T-cell (primary cell): ENCODE measurements at places on chromosomes 5 and 9. TPM values are rescaled to one million over a fixed set of nuclear protein-coding genes. Genes with fewer than 3 reads are reported as not detected.

GRCh38 chr5:118450554-118451332 lies 537.6 kb downstream of the DTWD2 start:
- H3K27me3 ChIP-seq, result no peaks in the 10 kb centered on the region
- no peak overlapping the region for H3K4me3 ChIP-seq
- H3K27ac ChIP-seq, result no peak overlapping the region
- no peaks in the 10 kb centered on the region for H3K4me1 ChIP-seq
- no peak for DNase-seq

GRCh38 chr5:52896534-52897237 lies 92.5 kb upstream of the ITGA2 start:
- no peaks in the 10 kb centered on the region for H3K4me1 ChIP-seq
- H3K36me3 ChIP-seq, result no peaks in the 10 kb centered on the region
- no peaks in the 10 kb centered on the region for H3K27me3 ChIP-seq
- DNase-seq, result no peak
- no peak overlapping the region for H3K4me3 ChIP-seq

DNA sequence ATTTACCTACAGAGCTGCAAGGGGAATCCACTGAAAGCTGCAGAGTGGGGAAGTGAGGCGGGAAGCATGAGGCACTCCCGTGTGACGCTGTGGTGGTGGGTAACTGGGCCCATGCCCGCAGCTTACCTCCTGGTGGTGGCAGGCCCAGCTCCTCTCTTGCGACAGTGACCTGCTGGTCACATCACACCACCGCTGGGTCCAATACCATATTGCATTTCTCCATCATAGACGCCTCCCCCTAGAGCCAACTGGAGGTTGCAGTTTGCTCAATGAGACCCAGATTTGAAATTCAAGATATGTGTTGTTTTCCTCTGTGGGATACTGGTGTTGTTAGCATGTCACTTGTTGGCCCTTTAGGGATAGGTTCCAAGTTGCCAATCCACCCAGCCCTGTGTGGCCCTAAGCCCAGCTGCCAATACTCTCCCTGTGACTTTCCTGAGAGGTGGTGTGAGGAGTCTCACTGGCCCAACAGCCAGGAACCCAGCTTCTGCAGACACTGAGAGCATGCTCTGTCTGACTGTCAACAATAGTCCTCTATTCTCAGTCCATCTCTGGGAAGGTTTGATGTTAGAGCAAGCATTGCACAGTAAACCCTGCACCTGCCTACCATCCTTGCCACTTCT lies 428.3 kb downstream of the GADD45G start:
- H3K4me3 ChIP-seq, result no peak overlapping the region
- H3K4me1 ChIP-seq, result no peaks in the 10 kb centered on the region
- DNase-seq, result no peak
- no peaks in the 10 kb centered on the region for H3K27me3 ChIP-seq
- no peak overlapping the region for H3K27ac ChIP-seq
- H3K36me3 ChIP-seq, result no peaks in the 10 kb centered on the region

DNA sequence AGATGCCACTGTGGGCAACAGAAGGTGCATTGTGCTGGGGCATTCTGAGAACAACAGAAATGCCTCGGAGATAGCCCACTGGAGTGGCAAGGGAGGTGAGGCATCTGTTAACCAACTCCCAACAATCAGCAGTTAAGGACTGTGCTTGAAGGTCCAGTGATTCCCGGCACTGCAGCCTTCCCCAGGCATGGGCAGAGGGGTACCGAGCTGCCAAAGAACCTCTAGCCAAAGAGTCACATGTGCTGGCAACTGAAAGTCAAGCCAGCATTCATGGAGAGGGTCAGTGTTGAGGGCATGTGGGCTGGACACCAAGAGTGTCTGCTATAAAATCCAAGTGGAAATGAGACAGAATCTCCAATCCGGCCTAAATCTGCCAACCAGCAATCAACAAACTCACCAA lies 149.6 kb downstream of the ASTN2 start:
- H3K27ac ChIP-seq, result no peak overlapping the region
- no peaks in the 10 kb centered on the region for H3K4me1 ChIP-seq
- H3K4me3 ChIP-seq, result no peak overlapping the region
- H3K36me3 ChIP-seq, result no peaks in the 10 kb centered on the region
- no peak for DNase-seq

- H3K4me1 ChIP-seq, result peaks cover 35% of the 10 kb centered on the region
- H3K36me3 ChIP-seq, result no peaks in the 10 kb centered on the region
- no peaks in the 10 kb centered on the region for H3K27me3 ChIP-seq
These were observed 10.0 kb upstream of the GRIN1 start for GRCh38 chr9:137128862-137129455.

GRCh38 chr5:115594128-115595047 lies 7.9 kb downstream of the TICAM2 start:
- H3K4me1 ChIP-seq, result no peaks in the 10 kb centered on the region
- H3K27me3 ChIP-seq, result no peaks in the 10 kb centered on the region
- no peak overlapping the region for H3K27ac ChIP-seq
- no peak for DNase-seq
- H3K36me3 ChIP-seq, result no peaks in the 10 kb centered on the region
- no peak overlapping the region for H3K4me3 ChIP-seq

DNA sequence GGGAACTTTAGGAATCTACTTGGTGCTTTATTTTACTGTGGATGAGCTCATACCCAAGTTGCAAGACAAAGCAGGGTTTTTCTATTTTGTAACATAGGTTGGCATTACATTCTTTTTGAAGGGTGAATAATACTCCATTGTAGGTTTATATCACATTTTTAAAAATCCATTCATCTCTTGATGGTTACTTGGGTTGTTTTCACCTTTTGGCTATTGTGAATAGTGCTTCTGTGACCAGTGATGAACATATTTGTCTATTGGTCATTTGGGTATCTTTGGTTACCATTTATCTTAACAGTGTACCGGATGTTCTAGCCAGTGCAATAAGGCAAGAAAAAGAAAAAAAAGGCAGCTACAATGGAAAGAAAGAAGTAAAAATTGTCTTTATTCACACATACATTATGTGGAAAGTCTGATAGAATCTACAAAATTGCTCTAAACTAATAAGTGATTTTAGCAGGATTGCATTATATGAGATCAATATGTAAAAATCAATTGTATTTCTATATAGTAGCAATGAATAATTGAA lies 40.0 kb downstream of the DENND4C start:
- H3K4me3 ChIP-seq, result no peak overlapping the region
- no peaks in the 10 kb centered on the region for H3K27me3 ChIP-seq
- no peaks in the 10 kb centered on the region for H3K4me1 ChIP-seq
- H3K36me3 ChIP-seq, result peaks cover 2% of the 10 kb centered on the region
- no peak for DNase-seq

GRCh38 chr9:80437091-80437640 lies 865.4 kb downstream of the TLE4 start:
- H3K27me3 ChIP-seq, result no peaks in the 10 kb centered on the region
- no peak overlapping the region for H3K4me3 ChIP-seq
- no peak overlapping the region for H3K27ac ChIP-seq
- no peaks in the 10 kb centered on the region for H3K36me3 ChIP-seq
- H3K4me1 ChIP-seq, result no peaks in the 10 kb centered on the region
- no peak for DNase-seq

GRCh38 chr9:115507148-115507547 lies 389.2 kb upstream of the TNC start:
- no peaks in the 10 kb centered on the region for H3K4me1 ChIP-seq
- H3K27ac ChIP-seq, result no peak overlapping the region
- DNase-seq, result no peak
- H3K4me3 ChIP-seq, result no peak overlapping the region

DNA sequence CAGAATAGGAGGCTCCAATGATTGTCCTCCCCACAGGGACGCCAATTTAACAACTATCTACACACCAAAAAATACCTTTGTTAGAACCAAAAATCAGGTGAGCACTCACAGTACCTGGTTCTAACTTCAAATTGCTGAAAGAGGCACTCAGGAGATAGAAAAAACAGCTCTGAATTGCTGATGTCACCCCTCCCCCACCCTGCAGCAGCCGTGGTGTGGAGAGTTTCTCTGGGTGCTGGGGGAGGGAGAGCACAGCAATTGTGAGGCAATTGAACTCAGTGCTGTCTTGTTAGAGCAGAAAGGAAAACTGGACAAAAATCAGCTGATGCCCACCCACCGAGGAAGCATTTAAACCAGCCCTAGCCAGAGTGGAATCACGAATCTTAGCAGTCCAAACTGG lies 41.8 kb downstream of the TNFSF8 start:
- DNase-seq, result no peak
- peaks cover 11% of the 10 kb centered on the region for H3K4me1 ChIP-seq
- no peak overlapping the region for H3K4me3 ChIP-seq
- H3K27me3 ChIP-seq, result no peaks in the 10 kb centered on the region

GRCh38 chr5:16345454-16345853 lies 120.1 kb downstream of the ZNF622 start:
- no peaks in the 10 kb centered on the region for H3K4me1 ChIP-seq
- H3K36me3 ChIP-seq, result no peaks in the 10 kb centered on the region
- no peak overlapping the region for H3K27ac ChIP-seq
- H3K27me3 ChIP-seq, result no peaks in the 10 kb centered on the region
- DNase-seq, result no peak
- H3K4me3 ChIP-seq, result no peak overlapping the region

Gene LECT2
- total RNA-seq, result not detected

Gene TAF1L
- total RNA-seq, result not detected

Gene FOXD4L3
- total RNA-seq, result not detected

Gene SLC35D2
- 31.4 TPM for total RNA-seq

Gene ANKRD31
- 0.96 TPM for total RNA-seq

Gene DRD1
- not detected for total RNA-seq
